Cardiac muscle cell (in vitro differentiated cells and primary cell): ENCODE measurements at places on chromosomes 6 and 20. TPM values are rescaled to one million over a fixed set of nuclear protein-coding genes. Genes with fewer than 3 reads are reported as not detected.

POU3F2 gene
- 0.12 and 0.32 TPM in 2 replicates for polyA plus RNA-seq

GRCh38 chr6:166618251-166618650, 8.8 kb downstream of the RPS6KA2 start:
- H3K27ac ChIP-seq: no peak overlapping the region
- H3K36me3 ChIP-seq: no peaks in the 10 kb centered on the region
- no peaks in the 10 kb centered on the region for H3K27me3 ChIP-seq
- H3K4me1 ChIP-seq: peaks cover 10% of the 10 kb centered on the region
- H3K4me3 ChIP-seq: no peak overlapping the region

BMP5 gene
- polyA plus RNA-seq: 127 and 155 TPM in 2 replicates

DNA sequence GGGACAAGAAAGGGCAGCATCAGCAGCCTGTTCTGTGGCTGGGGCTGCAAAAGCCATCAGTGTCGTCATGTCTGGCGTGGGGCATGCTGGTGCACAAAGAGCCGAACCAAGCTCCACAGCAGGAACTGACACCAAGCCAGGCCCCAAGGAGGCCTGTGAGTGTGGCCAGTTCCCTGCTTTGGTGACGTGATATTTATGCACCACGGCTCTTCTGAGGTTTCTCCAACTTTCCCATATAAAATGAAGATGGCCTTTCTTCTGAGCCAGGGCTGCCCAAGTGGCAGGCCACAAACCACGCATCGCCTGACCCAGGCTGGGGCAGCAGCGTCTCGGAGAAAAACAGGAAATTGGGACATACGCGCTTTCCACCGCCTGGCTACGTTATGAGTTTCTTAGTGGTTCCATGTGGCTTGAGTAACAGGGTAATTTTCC, 109.9 kb downstream of the RIN2 start:
- no peaks in the 10 kb centered on the region for H3K27me3 ChIP-seq
- no peak overlapping the region for H3K4me3 ChIP-seq
- H3K27ac ChIP-seq: no peak overlapping the region
- DNase-seq: no peak
- H3K36me3 ChIP-seq: no peaks in the 10 kb centered on the region

GRCh38 chr20:38827770-38828281, 22.3 kb downstream of the PPP1R16B start:
- no peaks in the 10 kb centered on the region for H3K36me3 ChIP-seq
- no peak overlapping the region for H3K27ac ChIP-seq
- peaks cover 12% of the 10 kb centered on the region for H3K4me1 ChIP-seq
- DNase-seq: no peak
- no peak overlapping the region for H3K4me3 ChIP-seq
- H3K27me3 ChIP-seq: no peaks in the 10 kb centered on the region

MARCKS gene
- polyA plus RNA-seq: 193 and 195 TPM in 2 replicates

DNA sequence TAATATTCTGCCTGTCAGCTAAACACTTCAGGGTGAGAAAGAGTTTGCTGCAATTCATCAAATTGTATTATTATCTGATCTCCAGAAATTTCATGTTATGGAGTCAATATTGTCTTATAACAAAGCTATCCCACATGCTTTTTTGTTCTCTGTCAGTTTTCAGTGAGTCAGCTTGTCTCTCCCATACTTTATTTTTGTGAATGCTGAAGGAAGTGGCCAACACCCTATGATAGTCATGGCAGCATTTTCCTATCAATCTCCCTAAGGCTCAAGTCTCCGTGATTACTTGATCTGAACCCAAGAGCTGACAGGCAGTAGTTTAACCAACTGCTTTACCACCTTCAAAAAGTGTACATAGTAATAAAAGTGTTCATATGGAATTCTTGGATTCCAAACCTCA, 42.2 kb downstream of the RFPL4B start:
- H3K4me1 ChIP-seq: no peaks in the 10 kb centered on the region
- H3K4me3 ChIP-seq: no peak overlapping the region
- no peak overlapping the region for H3K27ac ChIP-seq
- H3K27me3 ChIP-seq: no peaks in the 10 kb centered on the region

- no peaks in the 10 kb centered on the region for H3K4me1 ChIP-seq
- H3K4me3 ChIP-seq: no peak overlapping the region
- H3K27ac ChIP-seq: no peak overlapping the region
- no peak for DNase-seq
These were observed 12.3 kb downstream of the HLA-G start for GRCh38 chr6:29839917-29840316.

- H3K27ac ChIP-seq: no peak overlapping the region
- no peaks in the 10 kb centered on the region for H3K36me3 ChIP-seq
- H3K4me3 ChIP-seq: no peak overlapping the region
- H3K4me1 ChIP-seq: no peaks in the 10 kb centered on the region
- peak; percentile 90 for DNase-seq
These were observed 28.6 kb upstream of the ENPP5 start for GRCh38 chr6:46199387-46199786.

DNA sequence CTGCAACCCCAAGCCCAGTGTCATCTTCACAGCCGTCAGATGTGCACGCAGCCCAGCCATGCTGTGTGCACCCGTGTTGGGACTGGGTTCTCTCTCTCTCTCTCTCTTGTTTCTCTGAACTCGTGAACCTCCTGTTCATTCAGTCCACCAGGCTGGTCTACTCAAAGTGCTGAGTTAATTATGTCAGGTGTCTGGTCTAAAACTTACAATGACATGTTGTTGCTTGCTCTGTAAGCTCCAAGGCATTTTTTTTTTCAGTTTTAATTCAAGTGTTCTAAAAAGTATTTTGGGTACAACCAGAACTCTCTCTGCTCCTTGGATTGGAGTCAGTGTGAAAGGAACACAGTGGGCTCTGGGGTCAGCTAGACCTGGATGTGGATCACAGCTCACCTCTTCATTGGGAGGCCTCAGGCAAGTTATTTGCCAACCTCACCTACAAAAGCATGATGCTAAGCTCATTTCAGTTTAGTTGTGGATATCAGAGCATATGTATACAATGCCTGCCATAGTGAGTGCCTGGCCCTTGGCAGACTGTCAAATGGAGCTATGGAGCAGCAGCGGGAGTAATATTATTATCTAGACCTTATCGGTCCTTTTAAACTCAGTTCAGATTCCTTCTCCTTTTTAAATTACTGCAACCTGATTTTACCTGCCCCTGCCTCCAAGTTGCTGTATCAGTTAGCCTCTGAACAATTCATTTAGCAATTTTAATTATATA, 59.5 kb downstream of the PLEKHG1 start:
- H3K4me1 ChIP-seq: peaks cover 13% of the 10 kb centered on the region
- no peak overlapping the region for H3K27ac ChIP-seq
- H3K36me3 ChIP-seq: no peaks in the 10 kb centered on the region
- H3K27me3 ChIP-seq: no peaks in the 10 kb centered on the region
- DNase-seq: no peak
- H3K4me3 ChIP-seq: no peak overlapping the region

- H3K27ac ChIP-seq: peak overlapping the region; percentile 72
- no peak for DNase-seq
- H3K4me3 ChIP-seq: no peak overlapping the region
These were observed 69.6 kb upstream of the VSTM2L start for GRCh38 chr20:37833221-37833896.

FAM210B gene
- polyA plus RNA-seq: 101 and 144 TPM in 2 replicates

ZNF334 gene
- polyA plus RNA-seq: 10.9 and 12.6 TPM in 2 replicates

DNA sequence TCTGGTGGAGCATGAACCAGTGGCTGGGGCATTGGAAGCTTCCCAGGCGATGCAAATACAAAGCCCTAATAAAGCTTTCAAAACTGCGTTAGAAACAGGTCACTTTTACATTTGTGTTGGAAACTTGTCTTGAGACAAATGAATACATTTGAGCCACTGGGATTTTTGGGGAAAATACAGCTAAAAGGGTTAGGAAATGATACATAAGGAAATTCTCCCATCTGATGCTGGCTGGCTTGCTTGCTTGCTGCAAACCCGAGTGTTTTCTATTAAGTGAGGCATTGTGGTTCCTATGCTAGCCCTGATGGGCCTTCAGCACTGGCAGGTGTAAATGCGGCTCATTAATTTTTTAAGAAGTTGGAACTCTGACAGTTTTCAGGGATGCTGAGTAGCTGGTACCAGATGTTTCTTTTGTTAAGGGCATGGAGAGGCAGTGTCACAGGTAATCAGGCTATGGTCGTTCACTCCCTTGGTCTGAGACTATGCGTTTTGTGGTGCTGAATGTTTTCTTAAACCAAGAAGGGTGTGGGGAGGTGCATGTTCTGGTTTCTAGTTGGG, 35.2 kb downstream of the RREB1 start:
- no peak for DNase-seq
- peaks cover 79% of the 10 kb centered on the region for H3K4me1 ChIP-seq
- no peak overlapping the region for H3K4me3 ChIP-seq
- H3K27me3 ChIP-seq: no peaks in the 10 kb centered on the region
- H3K36me3 ChIP-seq: no peaks in the 10 kb centered on the region
- peak overlapping the region; percentile 17 for H3K27ac ChIP-seq

DNA sequence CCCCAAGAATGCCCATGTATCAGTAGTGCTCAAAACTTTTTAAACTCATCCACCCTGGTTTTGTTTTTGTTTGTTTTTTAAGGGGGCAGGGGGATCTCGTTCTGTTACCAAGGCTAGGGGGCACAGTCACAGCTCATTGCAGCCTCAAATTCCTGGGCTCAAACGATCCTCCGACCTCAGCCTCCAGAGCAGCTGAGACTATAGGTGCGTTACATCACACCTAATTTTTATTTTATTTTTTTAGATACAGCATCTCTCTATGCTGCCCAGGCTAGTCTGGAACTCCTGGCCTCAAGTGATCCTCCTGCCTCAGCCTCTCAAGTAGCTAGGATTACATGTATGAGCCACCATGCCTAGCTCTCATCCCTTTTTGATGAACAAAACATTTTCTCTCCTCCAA, 11.2 kb downstream of the PHIP start:
- H3K27me3 ChIP-seq: no peaks in the 10 kb centered on the region
- H3K4me3 ChIP-seq: no peak overlapping the region
- H3K27ac ChIP-seq: no peak overlapping the region
- peaks cover 17% of the 10 kb centered on the region for H3K4me1 ChIP-seq
- DNase-seq: no peak

DNA sequence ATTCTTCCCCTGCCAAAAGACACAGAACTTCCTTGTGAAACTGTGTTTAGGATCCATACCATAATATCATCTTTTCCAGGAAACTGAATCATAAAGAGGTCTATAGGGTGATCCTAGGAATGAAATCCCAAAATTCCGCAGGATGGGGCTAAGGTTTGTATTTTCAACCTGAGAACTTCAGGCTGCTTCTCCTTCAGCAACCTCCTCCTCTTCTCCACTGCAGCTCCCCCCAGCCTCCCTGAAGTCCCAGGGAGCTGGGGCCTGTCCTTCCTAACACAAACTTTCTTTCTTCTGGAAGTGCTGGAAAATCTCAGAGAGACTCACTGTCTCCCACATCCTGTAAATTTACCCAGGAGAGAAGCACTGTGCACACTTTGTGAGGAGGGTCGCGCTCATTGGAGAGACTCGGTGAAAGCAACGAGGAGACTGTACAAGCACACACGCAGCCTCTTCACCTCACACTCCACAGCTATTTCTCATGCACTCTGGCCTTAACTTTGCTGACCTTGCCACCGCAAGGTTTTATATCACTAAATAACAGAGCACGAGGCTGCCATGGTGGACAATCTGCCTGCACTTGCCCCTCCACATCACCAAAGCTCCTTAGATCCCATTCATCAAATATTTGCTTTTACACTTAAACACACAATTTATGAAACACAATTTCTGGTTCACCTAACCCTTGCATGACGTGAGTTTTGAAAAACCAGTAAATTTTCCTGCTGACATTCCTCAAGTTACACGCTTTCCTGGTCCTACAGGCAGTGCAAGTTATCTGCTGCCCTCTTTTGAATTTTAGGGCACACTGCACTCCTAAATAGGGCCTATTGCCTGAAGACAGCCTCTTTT, 14.3 kb downstream of the ID4 start:
- no peak overlapping the region for H3K4me3 ChIP-seq
- no peaks in the 10 kb centered on the region for H3K36me3 ChIP-seq
- no peaks in the 10 kb centered on the region for H3K27me3 ChIP-seq
- peaks cover 23% of the 10 kb centered on the region for H3K4me1 ChIP-seq

DNA sequence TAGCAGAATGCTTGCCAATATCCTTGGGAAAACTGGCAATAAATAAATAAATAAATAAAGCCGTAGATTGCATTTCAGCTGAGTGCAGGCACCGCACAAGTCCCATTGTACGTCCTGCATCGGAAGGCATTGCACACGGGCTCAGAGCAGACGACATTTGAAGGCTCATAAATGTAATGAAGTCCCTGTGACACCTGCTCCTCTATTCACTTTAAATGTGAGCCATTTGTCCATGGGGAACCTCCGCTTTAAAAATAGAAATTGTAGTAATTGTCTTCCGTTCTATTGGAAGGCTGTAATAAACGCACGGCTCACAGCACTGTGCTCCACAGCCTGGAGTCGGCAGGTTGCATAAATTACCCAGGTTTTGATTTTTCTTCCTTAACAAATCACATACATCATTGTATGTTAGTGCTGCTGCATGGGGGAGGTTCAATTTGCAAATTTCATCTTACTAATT, 32.6 kb downstream of the MYT1 start:
- H3K4me3 ChIP-seq: no peak overlapping the region
- H3K36me3 ChIP-seq: no peaks in the 10 kb centered on the region
- no peak overlapping the region for H3K27ac ChIP-seq

- H3K4me3 ChIP-seq: no peak overlapping the region
- no peak for DNase-seq
- H3K27ac ChIP-seq: no peak overlapping the region
These were observed 44.1 kb downstream of the GJA1 start for GRCh38 chr6:121479486-121480098.

- H3K4me3 ChIP-seq: no peak overlapping the region
- no peak overlapping the region for H3K27ac ChIP-seq
- no peaks in the 10 kb centered on the region for H3K36me3 ChIP-seq
- no peak for DNase-seq
These were observed 400.1 kb downstream of the PLCB1 start for GRCh38 chr20:8532169-8532568.

RSPH4A gene
- polyA plus RNA-seq: 0.26 and 0.81 TPM in 2 replicates

GRCh38 chr6:83917001-83917400, 57.5 kb downstream of the CYB5R4 start:
- no peaks in the 10 kb centered on the region for H3K4me1 ChIP-seq
- no peaks in the 10 kb centered on the region for H3K36me3 ChIP-seq
- H3K27me3 ChIP-seq: no peaks in the 10 kb centered on the region

GRCh38 chr20:11808841-11809240, 108.9 kb upstream of the BTBD3 start:
- no peak overlapping the region for H3K4me3 ChIP-seq
- no peaks in the 10 kb centered on the region for H3K4me1 ChIP-seq
- H3K36me3 ChIP-seq: no peaks in the 10 kb centered on the region
- no peak for DNase-seq
- no peak overlapping the region for H3K27ac ChIP-seq
- H3K27me3 ChIP-seq: no peaks in the 10 kb centered on the region

- H3K27ac ChIP-seq: no peak overlapping the region
- no peaks in the 10 kb centered on the region for H3K36me3 ChIP-seq
- no peaks in the 10 kb centered on the region for H3K4me1 ChIP-seq
- no peaks in the 10 kb centered on the region for H3K27me3 ChIP-seq
- no peak for DNase-seq
These were observed 167.0 kb downstream of the ERMARD start for GRCh38 chr6:169918239-169918953.

PLCB4 gene
- 39.2 and 49.4 TPM in 2 replicates for polyA plus RNA-seq

GRCh38 chr6:17602888-17603287, 2.8 kb downstream of the FAM8A1 start:
- peaks cover 30% of the 10 kb centered on the region for H3K36me3 ChIP-seq
- H3K27ac ChIP-seq: no peak overlapping the region
- no peak for DNase-seq
- no peaks in the 10 kb centered on the region for H3K27me3 ChIP-seq
